ENCODE measurements at places on chromosomes 16 and 17.

DNA sequence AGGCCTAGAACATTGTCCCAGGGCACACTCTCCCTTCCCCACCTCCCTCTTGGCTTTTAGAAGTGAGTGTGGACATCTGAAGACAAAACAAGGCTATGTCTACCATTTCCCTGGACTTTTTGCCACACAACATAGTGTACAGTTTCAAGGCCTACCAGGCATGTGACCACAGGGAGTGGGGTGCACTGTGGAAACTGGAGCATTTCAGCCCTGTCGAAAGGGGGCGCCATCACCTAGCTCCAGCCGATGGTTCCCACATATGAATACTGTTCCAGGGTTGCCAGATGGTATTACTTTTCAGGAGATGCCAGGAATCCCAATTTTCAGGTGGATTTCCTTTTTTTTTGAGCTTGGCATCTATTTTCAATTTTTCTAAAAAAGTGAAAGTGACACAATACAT lies 140.7 kb downstream of the KATNIP start:
- no peak for DNase-seq

- DNase-seq: no peak
Observed at GRCh38 chr16:8569650-8570346, 20.5 kb downstream of the TMEM114 start.

DNA sequence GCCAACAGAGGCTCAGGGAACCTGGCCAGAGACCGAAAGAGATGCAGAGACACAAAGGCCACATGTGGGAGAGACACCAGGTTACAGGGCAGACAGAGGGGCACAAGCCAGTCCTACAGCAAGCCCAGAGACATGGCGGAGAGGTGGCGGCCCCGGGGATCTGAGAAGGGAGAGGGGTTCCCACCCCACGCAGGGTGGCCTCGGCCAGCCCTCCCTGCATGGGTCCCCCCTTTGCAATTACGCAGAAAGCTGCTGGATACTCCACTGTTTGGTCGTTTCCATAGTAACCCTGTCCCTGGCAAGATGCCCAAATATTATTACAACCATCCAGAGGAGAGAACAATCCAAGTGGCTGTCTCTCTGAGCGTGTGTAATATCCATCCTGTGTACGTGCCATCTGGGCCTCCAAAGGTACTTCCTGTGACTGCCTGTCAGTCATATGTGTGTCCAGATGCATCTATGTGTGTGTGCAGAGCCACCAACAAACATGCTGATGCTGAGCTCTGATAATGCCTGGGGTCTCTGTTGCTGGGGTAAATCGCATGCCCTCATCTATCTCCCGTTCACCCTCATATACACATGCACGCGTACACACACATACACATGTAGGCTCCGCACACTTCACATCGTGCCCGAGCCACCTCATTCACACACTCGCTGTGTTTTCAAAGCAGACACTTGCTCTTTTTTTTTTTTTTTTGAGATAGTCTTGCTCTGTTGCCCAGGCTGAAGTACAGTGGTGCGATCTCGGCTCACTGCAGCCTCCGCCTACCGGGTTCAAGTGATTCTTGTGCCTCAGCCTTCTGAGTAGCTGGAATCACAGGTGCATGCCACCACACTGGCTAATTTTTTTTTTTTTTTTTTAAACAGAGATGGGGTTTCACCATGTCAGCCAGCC lies 5.5 kb downstream of the PCGF2 start:
- DNase-seq: no peak

GRCh38 chr16:67531247-67531646 lies 2.6 kb downstream of the RIPOR1 start:
- DNase-seq: no peak

GRCh38 chr17:50832267-50832863 lies 3.0 kb upstream of the WFIKKN2 start:
- DNase-seq: no peak

DNA sequence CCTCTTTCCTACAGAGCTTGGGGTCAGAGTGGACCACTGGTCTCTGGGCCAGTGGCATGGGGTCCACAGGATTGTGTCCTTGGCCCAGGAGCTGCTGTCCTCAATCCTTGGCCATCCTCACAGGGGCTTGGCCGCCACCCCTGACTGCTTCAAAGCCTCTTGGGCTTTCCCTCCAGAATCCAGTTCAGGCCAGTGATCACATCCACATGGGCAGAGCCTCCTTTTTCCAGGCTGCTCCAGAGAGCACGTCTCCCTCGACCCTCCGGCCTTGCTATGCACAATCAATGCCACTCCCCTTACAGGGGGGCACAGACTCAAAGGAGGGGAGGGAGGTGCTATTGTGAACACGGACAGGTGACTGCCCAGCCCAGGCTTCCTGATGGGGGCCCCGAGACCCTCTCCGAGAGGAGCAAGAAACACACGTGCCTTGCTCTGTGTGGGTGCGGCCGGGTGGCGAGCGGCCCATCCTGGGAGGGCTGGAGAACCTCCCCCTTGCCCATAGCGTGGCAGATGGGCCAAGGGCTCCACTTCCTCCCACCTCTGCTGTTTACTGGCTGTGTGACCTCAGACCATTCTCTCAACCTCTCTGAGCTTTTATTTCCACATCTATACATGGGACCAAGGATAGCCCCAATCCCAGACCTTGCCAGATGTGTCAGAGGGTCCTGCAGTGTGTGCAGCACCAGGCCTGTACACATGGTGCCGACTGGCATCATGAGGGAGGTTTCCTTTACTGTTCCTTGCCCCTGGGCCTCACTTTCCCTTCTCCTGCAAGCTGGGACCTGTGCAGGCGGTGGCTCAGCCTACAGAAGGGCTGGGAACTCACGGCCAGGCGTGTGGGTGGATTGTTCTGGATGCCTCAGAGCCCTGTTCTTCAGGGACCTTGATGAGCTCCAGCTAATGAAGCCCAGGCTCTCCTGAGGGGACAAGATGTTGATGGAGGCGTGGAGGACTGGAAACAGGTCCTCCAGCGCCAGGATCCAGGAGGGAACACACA lies 229.0 kb upstream of the GSE1 start:
- DNase-seq: no peak

- no peak for DNase-seq
Observed at GRCh38 chr17:45325810-45326209, 9.0 kb upstream of the MAP3K14 start.

DNA sequence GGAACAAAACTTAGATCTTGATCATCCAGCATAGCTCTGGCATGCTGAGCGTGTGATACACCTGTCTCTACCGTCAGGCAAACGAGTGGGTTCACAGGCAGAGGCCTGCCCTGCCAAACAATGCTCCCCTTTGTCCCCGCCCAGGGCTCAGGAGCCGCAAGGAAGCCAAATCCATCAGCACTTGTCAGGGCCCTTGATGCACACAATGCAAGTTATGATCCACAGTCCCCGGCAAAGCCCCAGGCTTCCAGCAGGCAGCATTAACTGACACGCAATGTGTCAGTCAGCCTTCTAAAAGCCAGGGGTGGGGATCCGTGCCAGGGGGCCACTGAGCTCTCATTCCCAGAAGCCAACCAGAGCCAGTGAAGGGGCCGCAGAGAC lies 460.9 kb downstream of the SLC39A11 start:
- no peak for DNase-seq

- no peak for DNase-seq
Observed at GRCh38 chr17:7508145-7508544, 24.0 kb downstream of the POLR2A start.

DNA sequence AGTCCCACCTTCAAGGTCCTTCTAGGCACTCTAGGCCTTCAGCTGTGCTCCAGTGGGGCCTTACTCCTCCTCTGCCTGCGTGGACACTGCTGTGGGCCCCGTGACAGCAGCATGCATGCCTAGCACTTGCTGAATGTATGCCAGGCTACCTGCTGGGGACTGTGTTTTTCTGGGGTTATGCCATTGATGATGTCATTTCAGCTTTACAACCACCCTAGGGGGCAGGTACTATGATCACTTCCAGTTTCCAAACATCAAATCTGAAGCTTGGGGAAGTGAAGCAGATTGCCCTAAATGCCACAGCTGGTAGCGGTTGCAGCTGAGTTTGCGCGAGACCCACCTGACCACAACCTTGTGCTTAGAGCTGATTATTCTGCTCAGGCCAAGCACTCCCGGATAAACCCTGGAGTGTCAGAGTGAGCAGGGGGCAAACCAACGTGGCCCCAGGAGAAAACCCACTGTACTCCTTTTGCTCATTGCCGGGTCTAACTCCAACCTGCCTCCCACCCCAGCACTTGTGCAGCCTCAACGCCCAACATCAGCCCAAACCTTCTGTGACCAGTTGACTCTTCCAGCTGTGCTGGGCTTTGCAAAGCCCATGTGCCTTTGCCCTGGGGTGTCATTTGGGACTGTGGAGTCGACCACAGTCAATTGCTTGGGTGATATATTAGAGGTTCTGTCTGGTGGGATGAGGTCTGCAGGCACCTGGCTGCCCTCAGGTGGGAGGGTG lies 168.4 kb downstream of the ENGASE start:
- no peak for DNase-seq

- DNase-seq: no peak
Observed at GRCh38 chr16:24736758-24737157, 7.3 kb downstream of the TNRC6A start.

GRCh38 chr16:53792161-53792951 lies 88.4 kb downstream of the FTO start:
- no peak for DNase-seq

GRCh38 chr16:53541326-53541725 lies 38.3 kb upstream of the AKTIP start:
- DNase-seq: no peak

DNA sequence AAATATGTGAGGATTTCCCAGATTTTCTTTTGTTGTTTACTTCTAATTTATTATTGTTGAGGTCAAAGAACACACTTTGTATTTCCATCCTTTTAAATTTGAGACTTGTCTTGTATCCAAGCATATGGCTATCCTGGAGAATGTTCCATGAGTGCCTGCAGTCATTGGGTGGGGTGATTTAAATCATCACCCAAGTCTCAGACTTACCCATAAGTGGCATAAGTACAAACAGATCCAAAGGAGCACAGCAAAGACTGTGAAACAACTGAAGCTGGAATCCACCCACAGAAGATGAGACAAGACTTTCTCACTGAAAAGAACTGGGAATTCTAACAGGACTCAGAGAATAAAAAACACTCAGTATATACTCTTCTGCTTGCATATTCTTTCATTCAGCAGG lies 239.9 kb downstream of the CEP112 start:
- no peak for DNase-seq

- no peak for DNase-seq
Observed at GRCh38 chr17:75428543-75429469, 23.3 kb upstream of the GRB2 start.

GRCh38 chr16:4855804-4856203 lies 8.5 kb downstream of the UBN1 start:
- DNase-seq: no peak

GRCh38 chr17:81512562-81513371 lies at the start of gene ACTG1:
TSS of gene ACTG1 (minus strand) at chr17:81512799. CDS start at chr17:81512354, 445 bp downstream.
- DNase-seq: peak; percentile 95

DNA sequence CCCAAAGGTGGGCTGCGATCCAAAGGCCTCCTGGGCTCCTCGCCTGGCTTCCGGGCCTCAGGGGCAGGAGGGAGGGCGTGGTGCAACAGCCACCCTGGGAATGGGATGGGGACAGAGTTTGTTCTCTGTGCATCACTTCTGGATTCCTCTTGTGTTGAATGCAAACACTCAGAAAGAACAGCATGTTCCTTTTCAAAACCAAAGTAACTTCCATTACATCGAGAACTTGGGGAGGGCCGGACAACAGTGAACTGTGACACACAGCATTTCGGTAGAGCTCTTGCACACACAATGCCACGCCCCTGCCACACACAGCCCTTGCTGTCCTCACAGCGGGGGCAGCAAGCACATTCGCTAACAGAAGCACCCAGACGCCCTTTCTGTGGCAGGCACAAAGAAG lies 36.1 kb upstream of the FASN start:
- DNase-seq: no peak

GRCh38 chr16:8901320-8901861 lies 19.2 kb downstream of the LITAFD start:
- no peak for DNase-seq

DNA sequence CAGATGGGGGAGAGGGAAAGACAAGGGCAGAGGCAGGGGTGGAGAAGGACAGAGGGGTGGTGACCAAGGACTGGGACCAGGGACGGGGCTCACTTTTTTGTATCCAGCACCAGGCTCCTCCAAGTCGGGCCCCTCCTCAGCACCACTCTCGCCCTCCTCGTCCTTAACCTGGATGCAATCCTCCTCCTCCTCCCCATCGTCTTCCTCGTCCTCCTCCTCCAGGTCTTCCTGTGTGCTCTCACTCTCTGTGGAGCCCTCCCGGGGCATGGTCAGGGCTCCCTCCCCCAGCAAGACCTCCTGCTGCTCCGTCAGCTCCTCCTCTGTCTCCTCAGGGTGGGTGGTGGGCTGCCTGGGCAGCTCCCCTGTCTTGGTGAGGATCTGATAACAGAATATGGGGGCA lies 16.8 kb downstream of the G6PC3 start:
- no peak for DNase-seq

DNA sequence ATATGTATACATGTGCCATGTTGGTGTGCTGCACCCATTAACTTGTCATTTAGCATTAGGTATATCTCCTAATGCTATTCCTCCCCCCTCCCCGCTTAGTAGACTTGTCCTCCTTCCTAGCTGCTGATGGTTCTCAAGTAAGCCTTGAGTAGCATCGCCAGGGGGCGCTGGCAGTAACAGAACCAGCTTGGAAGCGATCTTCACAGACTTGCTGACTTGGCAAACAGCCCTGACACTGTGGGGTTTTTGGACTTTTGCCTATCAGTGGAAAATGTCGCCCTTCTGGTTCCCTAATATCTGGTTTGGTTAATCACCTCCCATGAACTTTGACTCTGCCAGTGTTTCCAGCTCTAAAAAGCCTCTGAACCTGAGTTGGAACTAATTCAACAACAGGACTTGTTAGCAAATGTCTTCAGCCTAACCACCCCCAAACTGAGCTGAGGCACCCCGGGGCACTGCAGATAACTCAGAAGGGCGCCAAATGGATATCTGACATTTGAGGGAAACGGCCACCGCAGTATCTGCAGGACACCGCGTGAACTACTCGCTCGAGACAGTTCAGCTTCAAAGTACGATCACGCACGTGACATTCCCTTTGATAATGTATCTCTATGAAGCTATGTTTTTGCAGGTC lies 15.4 kb upstream of the SPATA32 start:
- DNase-seq: peak; percentile 76
